ENCODE measurements at places on chromosomes 4 and X. TPM values are rescaled to one million over a fixed set of nuclear protein-coding genes. Genes with fewer than 3 reads are reported as not detected.

The GPR50 gene
- total RNA-seq, result not detected

The ADH6 gene
- 0.19 TPM for total RNA-seq

The ATP1B4 gene
- total RNA-seq, result not detected

The ARR3 gene
- not detected for total RNA-seq

- DNase-seq, result no peak
These were observed 140.7 kb downstream of the BTC start for GRCh38 chr4:74653331-74654229.

- no peak for DNase-seq
These were observed 131.4 kb downstream of the PTTG2 start for GRCh38 chr4:38091636-38092035.

- DNase-seq, result no peak
These were observed 833.9 kb upstream of the PRKX start for GRCh38 chrX:4547213-4547836.

DNA sequence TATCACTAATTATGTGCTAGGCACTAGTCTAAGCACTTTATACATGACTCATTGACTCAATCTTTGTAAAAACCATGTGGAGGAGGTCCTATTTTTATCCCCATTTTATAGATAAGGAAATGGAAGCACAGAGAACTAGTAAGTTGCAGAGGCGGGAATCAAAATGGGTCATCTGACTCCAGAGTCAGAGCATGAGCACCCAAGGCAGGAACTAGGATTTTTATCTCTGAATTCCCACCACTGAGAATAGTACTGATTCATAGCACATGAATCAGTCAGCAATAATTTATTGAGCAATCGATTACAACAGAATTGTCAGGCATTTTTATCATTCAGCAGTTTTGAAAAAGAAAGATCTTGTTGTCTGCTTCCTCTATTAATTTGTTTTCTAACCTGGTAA lies 19.3 kb downstream of the SCARB2 start:
- DNase-seq, result no peak

GRCh38 chrX:39679497-39680157 lies 418.1 kb downstream of the BCOR start:
- DNase-seq, result no peak

- DNase-seq, result no peak
These were observed 17.8 kb downstream of the SEPSECS start for GRCh38 chr4:25142468-25142867.

DNA sequence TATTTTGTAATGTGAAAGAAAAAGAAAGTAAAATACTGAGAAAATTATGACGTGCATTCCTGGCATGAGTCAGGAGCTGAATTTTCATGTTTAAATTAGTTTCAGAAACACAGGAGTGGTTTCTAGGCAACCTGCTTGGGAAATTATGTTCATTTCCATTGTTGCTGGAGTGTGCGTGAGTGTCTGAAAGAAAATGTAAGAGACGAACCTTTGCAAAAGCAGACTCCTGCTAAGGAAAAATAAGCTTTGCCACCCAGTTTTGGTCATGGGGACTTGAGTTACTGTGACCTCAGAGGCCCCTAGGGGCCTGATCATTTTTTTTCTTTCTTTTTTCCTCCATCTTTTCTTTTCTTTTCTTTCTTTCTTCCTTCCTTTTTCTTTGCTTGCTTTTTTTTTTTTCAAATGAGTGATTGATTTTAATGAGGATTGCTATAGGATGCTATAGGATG lies 18.8 kb upstream of the CHRNA9 start:
- DNase-seq, result no peak

DNA sequence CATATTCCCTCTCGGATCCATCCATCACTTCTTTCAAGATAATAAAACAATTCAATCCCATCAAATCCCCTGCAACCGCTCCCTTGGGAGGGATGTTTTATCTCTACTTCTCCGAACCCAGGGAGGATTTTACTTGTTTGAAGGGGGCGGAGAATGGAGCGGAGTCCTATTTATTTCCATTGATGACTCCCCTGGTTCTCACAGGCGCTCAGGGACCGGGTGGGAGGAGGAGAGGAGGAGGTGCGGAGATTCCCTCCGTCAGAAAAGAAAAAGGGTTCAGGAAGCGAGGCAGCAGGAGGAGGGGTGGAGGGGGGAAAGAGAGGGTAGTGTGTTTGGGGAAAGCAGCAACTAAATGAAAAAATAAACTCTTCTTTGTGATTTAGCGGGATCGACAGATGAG lies 2.1 kb downstream of the NDNF start:
- no peak for DNase-seq

GRCh38 chr4:624705-625590 lies at the start of gene PDE6B:
Gene PDE6B, plus strand, starts transcription at chr4:625573. Its CDS starts 54 bp downstream, at chr4:625627.
- DNase-seq, result peak; percentile 68

DNA sequence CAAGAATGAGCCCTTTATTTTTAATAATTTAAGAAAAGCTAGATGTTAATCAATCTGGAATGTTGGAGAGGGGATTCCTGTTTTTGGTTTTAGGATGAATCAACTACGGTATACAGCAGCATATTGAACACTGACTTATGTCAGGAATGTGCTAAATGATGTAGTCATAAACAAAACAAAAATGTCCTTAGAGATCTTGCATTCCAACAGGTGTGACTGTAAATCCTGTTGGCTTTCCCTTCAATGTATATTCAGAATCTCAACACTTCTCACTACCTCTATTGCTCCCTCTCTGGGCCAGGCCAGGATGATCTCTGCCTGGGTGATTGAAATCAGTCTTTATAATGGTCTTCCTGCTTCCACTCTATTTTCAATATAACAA lies 37.8 kb upstream of the BDH2 start:
- DNase-seq, result no peak

Measured in chondrocyte (in vitro differentiated cells).